ENCODE measurements at places on chromosomes 5 and 9. TPM values are rescaled to one million over a fixed set of nuclear protein-coding genes. Genes with fewer than 3 reads are reported as not detected.

The NR2F1-AS1 gene
- polyA plus RNA-seq = 25.0 TPM

The MAMDC2 gene
- 96.6 TPM for polyA plus RNA-seq

DNA sequence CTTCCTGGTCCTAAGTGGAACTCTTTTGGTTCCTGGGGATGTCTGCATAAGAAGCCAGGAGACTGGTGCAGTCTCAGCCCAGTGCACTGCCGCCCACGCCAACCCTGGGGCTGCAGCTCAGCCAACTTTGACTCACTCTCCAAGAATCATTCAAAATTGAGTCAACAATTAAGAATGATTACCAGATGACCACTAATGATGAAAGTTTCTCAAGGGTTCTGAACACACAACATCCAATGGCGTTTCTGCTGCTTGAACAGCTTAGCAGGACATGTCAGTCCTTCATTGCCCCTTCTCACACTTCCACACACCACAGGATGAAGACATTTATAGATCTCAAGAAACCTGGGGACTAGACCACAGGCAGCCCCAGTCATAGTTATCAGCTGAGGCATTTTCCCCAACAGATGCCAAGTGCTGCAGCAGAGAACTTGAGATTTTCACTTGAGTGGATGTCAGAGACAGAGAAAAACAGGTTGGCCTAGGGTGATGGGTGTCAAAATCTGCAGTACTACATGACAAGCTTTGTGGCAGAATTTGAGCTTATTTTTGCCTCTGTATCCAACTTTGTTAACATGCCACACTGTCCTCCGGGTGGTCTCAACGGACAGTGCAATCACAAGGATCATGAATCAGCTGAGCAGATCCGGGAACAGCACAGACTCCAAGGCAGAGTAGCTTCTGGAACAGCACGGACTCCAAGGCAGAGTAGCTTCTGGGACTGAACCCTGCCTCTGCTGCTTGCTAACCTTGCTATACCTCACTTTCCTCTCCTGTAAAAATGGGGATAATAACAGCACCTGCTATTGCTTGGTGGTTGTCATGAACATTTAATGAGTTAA is 356.1 kb downstream of the SPOCK1 start:
- DNase-seq = no peak

- peak; percentile 41 for DNase-seq
Measured at GRCh38 chr9:35051069-35051967, 21.1 kb downstream of the VCP start.

DNA sequence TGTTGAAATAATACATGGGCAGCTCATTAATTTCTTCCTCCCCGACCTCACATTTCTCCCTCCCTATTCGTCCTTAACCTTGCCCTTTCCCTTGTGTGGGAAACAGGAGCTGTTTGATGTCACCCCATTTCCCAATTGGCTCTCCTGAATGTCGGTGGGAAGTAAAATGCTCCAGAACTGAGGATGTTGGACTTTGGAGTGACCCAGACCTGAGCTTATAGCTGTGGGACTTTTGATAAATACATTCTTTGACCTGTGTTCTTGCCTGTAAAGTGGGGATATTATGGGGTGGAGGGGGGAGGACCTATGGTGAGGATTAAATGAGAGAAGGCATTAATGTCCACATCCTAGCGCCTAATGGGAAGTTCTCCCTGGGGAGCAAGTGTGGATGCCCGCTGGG is 91.3 kb downstream of the ZNF618 start:
- no peak for DNase-seq

- DNase-seq = no peak
Measured at GRCh38 chr5:135743181-135743580, 91.3 kb upstream of the SLC25A48 start.

DNA sequence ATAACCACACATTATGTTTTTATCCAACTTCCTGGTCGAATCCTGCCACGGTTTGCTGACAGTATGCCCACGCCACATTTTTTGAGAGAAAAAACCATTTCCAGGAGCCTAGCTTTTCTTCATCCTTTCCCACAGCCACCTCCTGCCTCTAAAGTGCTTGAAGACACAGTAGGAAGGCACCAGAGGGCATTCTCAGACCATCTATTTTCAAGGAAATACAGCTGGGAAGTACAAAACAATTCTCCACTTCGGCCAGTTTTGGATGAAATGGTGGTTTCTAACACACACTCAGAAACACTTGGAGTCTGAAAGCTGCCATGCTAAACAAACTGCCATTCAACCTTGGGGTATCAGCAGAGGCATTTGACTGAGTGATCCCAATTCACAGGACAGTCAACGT is 86.3 kb upstream of the RPS23 start:
- DNase-seq = no peak

All from ovary (tissue), 10 donors.